Cortex of kidney (tissue), 1 donor: ENCODE measurements at places on chromosomes 12 and 14.

- DNase-seq, result no peak
These were observed 619.9 kb downstream of the AACS start for GRCh38 chr12:125684968-125685790.

GRCh38 chr14:20516921-20517320 is 11.6 kb downstream of the RNASE10 start:
- no peak for DNase-seq

- no peak for DNase-seq
These were observed 199.9 kb downstream of the TTC7B start for GRCh38 chr14:90616313-90616712.

GRCh38 chr14:96145116-96145864 is 59.3 kb upstream of the BDKRB2 start:
- DNase-seq, result no peak

DNA sequence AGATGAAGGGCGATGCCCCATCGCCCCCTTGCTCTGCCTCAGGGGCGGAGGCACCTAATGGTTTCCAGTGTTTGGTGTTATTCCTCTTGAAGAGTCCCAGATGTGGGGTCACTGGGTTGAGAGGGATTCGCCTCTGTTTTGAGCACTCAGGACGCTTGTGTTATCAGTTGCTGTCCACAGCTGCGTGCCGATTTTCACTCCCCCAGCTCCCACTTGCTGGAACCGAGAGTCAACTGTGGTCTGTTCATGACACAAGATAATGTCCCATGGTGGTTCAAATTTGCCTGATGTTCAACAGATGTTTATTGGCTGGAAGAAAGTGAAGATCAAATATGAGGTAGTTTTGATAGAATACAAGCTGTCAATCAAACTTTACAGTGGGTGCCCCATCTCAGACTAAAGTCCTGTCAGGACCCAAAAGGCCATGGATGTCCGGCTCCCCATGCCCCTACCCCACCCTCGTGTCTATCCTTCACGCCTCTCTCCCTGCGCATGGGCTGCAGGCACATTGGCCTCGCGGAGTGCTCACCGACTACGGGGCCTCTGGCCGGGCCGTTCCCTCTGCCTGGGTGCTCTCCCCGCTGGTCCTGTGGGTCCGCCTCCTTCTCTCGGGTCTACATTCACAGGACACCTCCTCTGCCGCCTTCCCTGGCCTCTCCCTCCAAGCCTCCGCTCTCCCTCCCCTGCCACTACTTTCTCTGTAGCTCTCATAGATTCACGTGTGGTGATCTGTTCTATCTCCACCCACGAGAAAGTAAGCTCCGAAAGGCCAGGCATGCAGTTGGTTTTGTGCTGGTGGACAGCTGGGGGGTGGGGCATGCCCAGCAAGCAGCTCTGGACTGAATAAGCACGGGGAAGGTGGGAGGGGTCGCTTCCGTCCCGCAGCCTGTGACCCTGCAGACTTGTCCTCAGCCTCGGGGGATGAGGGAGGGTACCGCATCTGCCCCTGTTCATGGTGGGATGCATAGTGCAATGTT is 6.8 kb upstream of the TRAF3 start:
- no peak for DNase-seq

DNA sequence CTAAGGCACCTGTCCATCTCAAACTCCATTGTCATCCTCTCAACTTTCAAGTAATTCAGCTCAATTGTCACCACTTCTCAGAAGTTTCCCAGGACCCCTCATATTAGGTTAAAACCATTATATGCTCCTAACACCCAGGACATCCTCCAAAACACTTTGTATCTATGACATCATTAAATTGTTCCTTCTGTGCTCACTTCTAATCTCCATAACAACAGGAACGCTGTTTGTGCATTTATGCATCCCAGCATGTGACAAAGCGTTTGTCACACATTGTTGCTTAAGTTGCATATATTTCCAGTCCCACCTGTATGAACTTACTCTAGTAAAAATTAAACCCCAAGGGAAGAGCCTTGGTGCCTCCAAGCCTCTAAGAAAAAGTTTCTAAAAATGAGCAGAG is 133.9 kb downstream of the TBX5 start:
- DNase-seq, result no peak

- DNase-seq, result no peak
These were observed 200.3 kb upstream of the DIO3 start for GRCh38 chr14:101361044-101361443.

DNA sequence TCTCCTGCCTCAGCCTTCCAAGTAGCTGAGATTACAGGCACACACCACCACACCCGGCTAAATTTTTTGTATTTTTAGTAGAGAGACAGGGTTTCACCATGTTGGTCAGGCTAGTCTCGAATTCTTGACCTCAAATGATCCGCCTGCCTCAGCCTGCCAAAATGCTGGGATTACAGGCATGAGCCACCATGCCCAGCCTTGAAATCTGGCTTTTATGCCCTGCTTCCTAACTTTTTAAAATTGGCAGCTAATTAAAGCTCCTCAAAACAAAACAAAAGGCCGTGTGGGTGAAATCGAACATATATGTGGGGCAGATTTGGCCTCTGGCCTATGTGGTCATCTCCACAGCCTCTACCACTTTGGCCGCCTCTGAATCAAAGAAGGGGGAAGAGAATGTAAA is 37.9 kb downstream of the KCTD10 start:
- no peak for DNase-seq

DNA sequence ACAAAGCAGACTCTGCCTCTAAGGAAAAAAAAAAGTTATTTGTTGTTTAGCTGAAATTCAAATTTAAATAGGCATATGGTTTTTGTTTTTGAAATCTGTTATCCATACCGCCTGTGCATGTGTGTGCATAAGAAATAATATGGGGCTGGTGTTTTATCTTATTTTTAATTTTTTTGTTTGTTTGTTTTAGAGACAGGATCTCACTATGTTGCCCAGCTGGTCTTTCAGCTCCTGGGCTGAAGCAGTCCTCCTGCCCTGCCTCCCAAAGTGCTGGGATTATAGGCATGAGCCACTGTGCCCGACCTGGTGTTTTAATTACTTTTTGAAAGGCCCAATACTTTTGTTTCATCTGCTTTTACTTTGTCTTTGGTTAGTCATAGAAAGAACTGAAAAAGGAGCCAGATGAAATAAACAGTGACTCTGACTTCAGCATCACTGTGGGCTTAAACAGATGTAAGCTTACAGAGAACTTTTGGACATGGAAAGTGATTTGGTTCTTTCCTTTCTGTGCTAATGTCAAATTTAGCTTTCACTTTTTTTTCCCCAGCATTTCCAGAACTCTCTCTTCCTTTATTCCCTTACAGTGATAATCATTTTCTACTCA is 37.2 kb downstream of the SUPT16H start:
- no peak for DNase-seq

- no peak for DNase-seq
These were observed 168.1 kb upstream of the PARP11 start for GRCh38 chr12:4041187-4041885.

DNA sequence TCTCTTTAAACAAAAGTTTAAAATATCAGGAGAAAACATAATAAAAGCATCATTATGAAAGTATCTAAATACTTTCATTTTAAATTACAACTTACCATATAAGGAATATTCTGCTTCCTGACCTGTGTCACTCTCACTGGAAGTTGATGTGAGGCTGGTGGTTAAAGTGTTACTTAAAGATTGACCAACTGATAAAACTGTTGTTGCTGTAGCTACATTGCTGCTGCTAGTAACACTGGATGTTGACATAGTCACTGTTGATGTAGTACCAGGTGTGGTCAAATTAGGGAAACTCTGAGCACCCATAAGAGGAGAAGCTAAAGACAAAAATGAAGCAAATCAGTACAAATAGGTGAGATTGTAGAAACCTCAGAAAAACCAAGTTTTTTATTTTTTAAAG is 79.9 kb downstream of the HECTD1 start:
- DNase-seq, result no peak

- DNase-seq, result no peak
These were observed 193.3 kb downstream of the ANO4 start for GRCh38 chr12:100987552-100988521.

- no peak for DNase-seq
These were observed 523 bp downstream of the WSB2 start for GRCh38 chr12:118060301-118061010.

DNA sequence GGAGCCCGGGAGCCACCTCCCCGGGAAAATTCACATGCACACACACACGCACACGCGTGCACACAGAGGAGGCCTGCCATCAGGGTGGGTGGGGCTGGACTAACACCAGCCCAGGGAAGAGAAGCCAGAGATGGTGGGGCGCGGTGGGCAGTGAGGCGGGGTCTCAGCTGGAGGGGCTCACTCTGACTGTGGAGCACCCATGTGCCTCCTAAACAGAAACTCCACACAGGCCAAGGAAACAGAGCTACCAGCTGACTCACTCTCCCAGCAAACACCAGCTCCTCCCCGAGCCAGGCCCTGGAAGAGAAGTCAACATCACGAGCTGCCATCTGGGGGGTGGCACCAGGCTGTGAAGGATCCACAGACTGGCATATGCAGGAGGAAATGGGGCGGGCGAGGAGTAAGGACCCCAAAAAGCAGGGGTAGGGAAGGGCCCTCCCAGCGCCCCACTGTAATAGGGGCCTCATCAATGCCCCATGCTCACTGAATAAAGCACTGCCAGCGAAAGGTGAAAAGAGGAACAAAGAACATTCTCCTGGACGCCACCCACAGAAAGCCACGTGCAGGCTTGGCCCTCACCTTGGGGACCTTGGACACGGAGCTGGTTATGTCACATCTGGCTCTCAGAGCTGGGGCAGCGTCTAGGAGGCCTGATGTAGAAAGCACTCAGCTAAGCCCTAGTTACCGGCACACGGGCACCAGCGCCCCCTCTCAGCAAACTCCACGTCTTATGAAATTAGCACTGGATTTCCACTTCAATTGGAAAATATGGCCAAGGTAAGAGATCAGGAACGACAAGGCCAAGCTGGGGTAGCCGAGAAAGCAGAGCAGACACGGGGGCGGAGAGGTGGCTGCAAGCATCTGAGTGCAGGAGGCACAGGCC is 8.4 kb upstream of the INF2 start:
- DNase-seq, result no peak

GRCh38 chr14:89357655-89358297 is 59.3 kb downstream of the FOXN3 start:
- no peak for DNase-seq

DNA sequence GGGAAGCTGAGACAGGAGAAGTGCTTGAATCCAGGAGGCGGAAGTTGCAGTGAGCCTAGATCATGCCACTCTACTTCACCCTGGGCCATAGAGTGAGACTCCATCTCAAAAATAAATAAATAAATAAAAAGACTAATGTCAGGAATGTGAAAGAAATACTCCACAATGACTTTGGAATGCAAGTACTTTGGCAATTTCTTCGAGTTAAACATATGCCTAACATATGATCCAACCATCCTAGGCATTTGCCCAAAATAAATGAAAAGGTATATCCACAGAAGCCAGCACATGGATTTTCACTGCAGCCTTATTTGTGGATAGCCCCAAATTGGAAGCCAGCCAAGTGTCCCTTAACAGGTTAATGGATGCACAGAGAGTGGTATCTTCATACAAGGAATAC is 357.9 kb upstream of the TMEM132C start:
- DNase-seq, result no peak

- no peak for DNase-seq
These were observed 6.5 kb downstream of the MEG3 start for GRCh38 chr14:100832311-100832960.

DNA sequence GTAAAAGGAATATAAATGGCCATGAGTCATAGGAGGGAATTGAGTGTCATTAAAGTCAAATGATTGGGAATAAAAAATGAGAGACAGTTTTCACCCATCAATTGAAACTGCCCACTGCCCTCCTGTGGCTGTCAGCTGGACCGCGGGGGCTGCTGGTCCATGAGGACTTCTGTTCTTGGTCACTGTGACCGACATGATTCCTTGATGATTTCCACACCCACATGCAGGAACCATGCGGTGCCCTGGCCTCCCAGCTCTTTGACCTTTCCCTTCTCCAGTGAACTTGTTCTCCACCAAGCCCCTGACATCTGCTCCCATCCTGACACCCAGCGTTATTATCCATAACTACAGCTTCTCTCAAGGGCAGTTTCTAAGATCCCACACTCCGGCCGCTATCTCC is 48.4 kb downstream of the C12orf75 start:
- no peak for DNase-seq

DNA sequence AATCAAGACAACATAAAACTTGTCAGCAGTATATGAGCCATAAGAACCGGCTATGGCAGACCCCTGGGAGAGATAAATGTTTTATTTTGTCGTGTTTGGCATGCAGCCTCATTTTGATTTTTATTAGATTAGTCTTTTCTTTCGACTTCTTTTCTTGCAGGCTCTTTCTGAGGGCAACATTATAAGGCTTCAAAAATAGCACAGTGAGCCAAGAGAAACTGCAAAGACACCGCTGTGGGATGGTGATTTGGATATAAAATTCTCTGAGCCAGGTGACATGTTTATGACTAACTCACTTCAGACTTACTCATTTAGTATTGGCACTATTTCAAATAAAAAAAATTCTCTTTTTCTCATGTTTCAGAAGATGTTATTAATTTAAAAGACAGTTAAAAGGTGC is 96.8 kb upstream of the PKP2 start:
- DNase-seq, result no peak

- no peak for DNase-seq
These were observed 41.5 kb downstream of the BCL11B start for GRCh38 chr14:99230208-99231151.

DNA sequence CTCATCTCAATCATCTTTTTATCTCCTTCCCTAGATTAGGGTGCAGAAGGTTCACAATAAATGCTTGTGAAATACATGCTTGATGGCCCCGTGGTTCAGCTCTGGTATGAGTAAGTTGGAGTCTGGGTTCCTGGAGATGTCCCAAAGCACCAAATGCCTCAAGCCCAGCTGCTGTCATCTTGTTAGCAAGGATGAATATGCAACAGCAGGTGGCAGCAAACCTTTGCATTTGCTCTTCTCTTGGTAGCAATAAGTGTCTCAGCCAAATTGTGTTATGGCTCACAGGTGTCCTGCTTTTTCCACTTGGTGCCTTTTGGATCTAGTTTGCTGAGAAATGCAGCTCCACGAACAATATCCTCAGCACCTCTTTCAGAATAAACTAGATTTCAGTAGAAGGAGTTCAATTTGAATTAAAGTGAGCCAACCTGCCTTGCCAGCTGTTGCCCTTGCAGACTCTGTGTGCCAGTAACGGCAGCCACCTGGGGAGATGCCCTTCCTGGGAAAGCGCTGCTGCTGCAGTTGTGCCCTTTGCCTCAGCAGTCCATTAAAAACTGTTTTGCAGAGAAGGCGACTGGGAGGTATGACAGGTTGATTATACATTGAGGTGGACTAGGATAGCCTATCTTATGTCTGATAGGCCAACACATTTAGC is 417.3 kb downstream of the SNAPC1 start:
- no peak for DNase-seq

DNA sequence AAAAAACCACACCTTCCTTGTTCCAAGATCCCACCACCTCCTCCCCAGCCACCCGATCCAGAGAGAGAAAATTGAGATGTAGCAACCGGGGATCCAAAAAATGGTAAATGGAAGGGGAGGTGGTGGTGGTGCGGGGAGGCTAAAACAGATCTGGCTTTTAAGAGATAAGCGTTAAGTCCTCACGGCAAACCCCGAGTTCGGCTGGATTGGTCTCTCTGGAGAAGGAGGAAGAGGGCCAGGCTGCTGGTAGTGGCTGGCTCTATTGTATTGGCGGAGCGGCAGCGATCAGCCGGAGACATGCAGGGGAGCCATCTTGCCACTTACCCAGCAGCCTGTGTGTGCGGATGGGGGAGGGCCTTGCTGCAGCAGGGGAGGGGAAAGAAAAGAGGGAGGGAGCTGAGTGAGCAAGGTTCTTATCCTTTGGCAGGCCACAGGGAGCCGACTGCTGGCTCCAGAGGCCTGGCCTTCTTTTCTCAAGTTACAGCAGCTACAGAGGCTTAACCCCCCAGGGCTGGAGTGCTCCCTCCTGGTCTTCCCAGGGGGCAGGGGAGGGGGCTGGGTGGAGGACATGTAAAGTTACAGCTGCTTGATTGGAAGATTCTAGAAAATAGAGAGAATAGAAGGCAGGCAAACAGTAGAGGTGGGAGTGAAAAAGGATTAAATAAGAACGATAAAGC is 14.1 kb upstream of the CDH24 start:
- DNase-seq, result no peak
